ENCODE measurements at places on chromosomes 6 and 20.
A peak's percentile ranks its signal among the peaks of the same experiment; 100 is the strongest.

DNA sequence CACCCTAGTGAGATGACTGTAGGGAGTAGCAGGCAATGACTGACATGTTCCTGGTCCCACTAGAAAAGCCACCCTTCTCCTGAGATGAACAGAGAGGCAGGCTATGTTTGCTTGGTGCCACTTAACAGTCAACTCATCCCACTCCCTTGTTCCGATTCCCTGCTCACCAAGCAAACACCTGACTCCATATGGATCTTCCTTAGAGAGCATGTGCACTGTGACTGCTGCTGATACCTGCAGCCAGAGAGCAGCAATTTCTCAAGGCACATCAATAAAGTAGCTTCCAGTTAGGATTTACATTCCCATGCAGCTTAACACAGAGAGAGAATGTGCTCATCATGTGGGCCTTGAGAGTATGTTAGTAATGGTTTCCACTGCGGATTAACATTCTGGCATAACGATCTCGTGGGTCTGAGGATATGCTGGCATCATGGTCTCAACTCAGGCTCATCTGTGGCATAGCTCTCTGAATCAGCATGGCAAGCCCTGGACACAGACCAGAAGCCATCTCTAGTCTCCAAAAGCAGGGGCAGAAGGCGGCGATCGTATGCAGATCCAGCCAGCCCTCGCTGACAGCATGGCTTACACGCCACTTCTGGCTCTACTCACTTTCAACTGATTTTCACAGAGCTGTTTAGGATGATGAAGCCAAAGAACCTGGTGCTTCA is 43.9 kb downstream of the ATXN1 start:
- no peak for DNase-seq

DNA sequence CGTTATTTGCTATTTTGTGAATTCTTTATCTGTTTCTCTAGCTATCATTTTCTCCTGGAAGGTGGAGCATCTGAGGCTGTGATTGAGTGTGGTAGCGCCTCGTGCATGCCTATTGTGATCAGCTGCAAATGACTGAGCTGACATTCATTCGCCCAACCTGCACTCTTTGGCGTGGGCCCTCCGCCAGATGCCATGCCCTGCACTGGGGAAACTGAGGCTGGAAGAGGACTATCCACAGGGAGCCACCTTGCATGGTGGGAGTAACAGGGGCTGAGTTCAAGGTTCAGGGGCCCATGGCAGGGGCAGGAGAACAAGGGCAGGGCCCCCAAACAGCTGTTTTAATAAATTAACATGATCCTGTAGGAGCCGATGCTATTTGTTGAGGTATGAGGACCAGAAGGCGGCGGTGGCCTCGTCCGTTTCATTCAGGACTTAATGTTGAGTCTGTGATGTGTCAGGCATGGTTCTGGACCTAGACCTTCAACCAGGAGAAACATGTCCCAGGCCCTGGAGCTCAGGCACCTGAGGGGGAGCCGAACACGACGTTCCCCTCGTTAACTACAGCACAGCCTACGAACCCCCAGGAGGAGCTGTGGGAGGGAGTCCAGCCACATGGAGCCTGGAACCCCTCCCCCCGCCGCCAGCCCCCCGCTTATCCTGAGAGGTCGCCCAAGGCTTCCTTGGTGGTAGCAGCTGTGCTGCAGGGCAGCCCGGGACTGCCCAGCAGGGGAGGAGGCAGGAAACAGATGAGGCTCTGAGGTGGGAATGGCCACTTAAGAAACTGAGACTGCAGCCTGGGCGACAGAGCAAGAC is 242.9 kb downstream of the CDH4 start:
- DNase-seq: no peak

DNA sequence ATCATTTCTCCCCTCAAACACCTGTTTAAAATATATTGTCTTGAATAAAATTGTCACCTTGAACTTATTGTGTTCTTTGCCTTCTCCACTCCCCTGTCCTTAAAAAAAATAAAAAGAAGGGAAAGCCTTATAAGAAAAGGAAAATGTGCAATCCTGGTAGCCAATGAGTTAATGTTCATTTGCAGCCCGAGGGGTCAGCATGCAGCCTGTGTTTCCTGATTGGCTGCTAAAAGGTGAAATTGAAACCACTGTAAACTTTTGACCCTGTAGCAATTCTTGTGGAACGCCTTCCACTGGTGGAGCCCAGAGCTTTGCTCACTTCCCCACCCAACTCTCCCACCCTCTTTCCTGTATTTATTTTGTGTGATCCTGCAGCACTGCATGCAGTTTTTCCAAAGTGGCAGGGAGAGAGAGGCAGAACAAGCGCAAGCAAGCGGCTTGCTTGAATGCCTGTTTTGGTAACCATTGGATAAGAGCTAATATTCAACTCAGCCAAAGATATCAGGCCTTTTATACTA is 74.9 kb downstream of the NCOA3 start:
- DNase-seq: peak; percentile 18

DNA sequence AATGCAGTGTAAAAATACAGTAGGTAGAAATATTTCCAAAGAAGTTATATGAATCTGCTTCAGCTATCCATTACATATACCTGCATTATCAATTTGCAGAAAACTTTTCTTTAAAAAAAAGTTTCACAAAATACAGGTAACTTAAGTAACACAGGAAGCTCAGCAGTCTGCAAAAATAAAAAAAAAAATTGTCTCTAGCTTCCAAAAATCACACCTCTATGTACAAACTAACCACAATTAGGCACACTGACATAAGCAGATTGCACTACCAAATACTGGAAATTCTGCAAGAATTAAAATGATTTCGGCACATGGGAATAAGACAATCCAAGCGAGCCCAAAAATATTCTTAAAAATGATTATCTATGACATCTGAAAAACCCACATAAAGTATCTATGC is 41.2 kb downstream of the ME1 start:
- DNase-seq: no peak

DNA sequence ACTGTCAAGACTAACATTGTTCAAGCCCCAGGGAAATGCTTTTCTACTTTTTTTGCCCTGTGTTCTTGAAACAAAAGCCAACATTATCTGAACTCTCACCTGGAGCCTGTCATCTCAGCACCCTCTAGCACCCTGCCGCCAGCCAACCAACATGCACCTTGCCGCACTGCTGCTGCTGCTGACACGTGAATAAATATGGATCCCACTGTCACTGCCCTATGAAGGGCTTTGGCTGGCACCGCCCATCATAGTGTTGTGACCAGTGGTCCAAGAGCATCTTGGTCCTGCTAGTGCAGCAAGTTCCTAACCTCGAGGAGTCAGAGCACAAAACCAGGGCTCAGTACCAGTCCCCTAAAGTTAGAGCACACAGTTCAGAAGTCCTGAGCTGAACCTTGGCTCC is 41.6 kb downstream of the CENPW start:
- no peak for DNase-seq

DNA sequence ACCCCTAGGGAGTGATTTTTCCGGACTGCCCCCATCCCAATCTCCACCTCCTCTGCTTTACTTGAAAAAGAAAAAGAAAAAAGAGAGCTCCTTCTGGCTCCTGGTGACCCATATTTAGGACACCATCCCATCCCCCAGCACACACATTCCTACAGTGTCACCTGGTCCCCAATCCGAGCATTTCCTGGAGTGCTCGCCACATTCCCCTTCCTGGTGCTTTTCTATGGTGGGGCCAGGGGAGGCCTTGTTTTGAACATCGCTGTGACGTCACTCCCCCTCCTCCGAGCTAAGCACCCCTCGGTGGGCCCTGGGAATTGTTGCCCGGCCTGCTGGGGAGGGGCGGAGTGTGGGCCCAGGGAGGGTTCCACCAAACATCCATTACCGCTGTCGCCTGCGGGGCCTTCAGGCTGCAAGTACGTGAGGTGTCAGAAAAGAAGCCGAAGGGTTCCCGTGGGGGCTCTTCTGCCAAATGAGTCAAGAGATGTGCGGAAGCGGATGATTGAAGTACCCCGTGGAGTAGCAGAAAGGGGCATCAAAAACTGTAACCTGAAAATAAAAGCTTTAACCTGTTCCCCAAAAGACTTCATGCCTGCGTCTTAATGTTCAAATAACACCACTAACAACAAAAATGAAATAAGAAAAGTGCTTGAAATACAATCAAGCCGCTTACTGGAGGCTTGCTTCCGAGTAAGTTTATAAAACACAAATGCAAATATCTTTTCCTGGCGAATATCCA is 2.8 kb upstream of the FOXC1 start:
- no peak for DNase-seq
